HCT116 (cell line): ENCODE measurements at places on chromosomes 3 and 15. TPM values are rescaled to one million over a fixed set of nuclear protein-coding genes. Genes with fewer than 3 reads are reported as not detected.

DNA sequence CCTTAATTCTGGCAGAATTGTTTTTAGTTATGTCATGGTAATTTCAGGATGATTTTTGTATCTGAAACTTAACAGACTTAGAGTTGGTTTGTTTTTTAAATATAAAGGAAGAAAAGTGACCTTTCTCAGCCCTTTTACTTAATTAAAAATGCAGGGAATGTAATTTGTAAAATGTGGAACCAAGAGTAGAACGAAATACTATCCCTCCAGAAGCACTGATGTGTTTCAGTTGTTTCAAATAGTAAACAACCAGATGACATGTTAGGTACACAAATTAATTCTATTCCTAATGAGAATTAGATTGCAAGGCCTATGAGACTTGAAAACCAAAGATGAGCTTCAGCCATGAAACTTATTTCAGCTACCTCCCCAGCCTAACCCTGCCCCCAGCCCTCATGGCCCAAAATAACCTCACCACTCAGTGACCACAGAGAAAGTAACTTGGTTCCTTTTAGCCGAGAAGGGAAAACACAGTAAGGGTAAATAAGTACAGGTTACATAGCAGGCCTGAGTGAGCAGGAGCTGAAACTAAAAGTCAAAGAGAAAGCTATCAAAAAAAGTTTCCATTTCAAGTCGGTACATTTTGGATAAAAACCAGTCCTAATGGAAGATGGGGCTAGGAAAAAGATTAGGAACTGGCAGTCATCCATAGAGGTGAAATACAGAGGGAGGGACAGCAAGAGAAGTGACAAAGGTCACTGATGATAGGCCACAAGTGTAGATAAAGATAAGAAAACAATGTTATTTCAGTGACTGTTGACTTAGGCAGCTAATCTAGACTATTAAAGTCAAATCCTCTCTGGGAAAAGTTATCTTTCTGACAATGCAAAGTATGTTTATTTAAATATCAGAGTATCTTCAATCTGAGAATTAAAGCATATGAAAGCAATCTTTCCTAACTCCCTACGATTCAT is 23.2 kb downstream of the SENP8 start:
- DNase-seq: no peak

DNA sequence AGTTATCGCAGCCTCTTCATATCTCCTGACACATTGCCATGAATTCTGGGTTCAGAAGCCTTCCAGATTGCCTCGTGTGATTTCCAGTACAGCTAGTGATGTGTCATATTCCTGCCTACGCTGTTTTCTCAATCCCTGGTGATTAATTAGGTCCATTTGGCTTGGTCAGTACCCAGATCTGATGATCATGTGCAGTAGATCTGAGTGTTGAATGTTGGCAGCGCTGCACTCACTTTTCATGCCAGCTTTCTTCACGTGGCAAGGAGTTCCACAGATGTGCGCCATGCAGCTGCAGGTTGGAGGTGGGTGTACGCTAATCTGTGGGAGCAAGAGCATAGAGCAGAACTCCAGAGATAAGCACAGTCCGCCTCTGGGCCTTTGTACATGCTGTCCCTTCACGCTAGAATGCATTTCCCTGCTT is 86.9 kb upstream of the COL6A5 start:
- DNase-seq: no peak

Gene GOLGA8Q
- total RNA-seq: not detected

Gene P2RY1
- 1.7 TPM for total RNA-seq

- DNase-seq: no peak
Measured at GRCh38 chr15:47688573-47689086, 28.7 kb upstream of the SEMA6D start.

DNA sequence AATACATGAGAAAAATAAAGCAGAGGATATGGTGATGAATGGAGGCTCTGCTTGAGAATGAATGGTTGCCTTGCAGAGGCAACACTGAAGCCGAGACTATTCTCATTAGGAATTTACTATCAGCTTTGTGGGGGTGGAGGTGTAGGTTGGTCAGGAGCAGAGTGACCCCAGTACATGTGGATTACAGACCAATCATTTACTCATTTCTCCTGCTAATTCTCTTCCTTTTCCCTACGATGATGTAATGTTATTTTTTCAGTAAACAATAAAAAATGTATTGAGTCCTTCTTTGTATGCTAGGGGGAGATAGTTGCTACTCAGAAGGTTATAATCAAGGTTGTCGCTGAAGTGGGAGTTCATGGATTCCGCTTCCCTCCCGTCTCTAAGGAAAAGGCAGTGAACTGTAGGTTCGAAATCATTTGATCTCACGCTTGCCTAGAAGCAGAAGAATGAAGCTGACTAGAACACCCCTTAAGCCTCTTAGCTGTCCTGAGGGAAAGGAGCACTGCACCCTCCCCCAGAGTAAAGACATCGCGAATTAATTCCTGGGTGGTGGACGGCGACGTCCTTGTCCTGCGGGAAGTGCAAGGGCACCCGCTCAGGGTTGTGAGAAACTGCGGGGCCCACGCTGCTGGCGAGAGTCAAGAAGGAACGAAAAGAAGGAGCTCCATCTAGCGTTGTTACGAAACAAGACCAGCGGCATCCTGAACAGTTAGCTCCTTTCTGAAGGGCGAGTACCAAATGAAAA is 213.2 kb upstream of the PFN2 start:
- DNase-seq: peak; percentile 70

GRCh38 chr15:23647421-23648370 is at the start of gene MAGEL2:
TSS of gene MAGEL2 (minus strand) at chr15:23647867. CDS start at chr15:23647742, 125 bp downstream.
- no peak for DNase-seq

GRCh38 chr3:25589783-25590258 is 74.9 kb downstream of the TOP2B start:
- DNase-seq: no peak

Gene ACAA1
- 49.0 TPM for total RNA-seq

Gene C3orf20
- total RNA-seq: 0.20 TPM

DNA sequence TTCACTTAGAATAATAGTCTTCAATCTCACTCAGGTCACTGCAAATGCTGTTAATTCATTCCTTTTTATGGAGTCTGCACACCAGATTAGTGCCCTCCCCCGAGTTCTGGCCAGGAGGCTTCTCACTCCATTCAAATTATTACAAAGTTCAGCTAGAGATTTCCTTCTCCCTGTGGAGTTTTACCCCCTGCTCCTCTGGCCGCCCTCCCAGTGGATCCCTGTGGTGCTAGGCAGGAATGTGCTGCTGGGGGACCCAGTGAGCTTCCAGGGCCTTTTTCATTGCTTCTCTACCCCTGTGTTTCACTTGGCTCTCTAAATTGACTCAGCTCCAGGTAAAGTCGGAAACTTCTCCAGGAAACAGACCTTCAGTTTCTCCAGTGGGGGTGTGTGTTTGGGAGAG is 42.7 kb upstream of the CD200R1L start:
- DNase-seq: no peak

GRCh38 chr3:164208821-164209220 is 869.5 kb downstream of the SI start:
- no peak for DNase-seq

DNA sequence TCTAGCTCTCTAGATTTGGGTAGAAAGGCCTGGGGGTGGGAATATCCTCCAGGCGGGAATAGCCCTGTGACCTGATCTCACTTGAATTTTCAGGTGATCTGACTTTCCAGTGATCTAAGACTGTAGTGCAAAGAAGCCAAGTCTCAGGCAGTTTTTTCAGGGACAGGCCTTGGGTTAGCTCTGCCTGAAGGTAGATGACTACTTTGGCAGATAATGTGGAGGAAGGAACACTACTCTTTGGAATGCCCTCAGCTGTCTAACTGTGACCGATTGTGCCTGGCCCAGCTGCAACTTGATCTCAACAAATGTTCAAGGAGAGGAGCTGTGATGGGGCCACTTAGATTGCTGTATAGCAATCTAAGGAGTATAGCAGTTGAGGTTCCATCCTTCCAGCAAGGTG is 193.7 kb downstream of the TCF12 start:
- DNase-seq: no peak

Gene SCN5A
- 11.5 TPM for total RNA-seq
